Activated naive CD8-positive, alpha-beta T cell treated with anti-CD3 and anti-CD28 coated beads, Interleukin-2, amount 50 U/mL, for 16 hours (primary cell): ENCODE measurements at places on chromosomes 4 and X.

DNA sequence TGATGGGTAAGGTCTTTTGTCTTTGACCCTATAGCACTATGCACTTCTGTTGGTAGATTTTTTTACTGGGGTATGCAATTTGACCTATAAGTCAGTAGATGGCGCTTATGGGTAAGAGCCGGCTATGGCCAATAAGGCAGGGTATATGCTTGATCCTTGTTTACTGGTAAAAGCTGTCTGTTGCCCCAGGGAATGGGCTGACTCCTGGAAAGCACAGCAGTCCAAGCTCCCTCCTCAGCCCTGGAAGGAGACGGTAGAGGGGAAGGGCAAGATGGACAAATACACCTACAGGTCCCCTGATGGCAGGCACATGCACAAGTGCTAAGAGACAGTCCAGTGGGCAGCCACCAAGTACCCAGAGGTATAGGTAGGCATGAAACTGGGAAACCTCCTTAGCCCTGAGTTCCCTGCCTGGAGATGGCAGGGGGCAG, 63.7 kb downstream of the ADAMTS3 start:
- no peak for DNase-seq

GRCh38 chr4:135770505-135770904, 1568.9 kb upstream of the PABPC4L start:
- DNase-seq = no peak

- no peak for DNase-seq
Observed at GRCh38 chr4:86744570-86744969, 104.6 kb downstream of the SLC10A6 start.

GRCh38 chr4:95528388-95528948, 20.3 kb downstream of the UNC5C start:
- DNase-seq = no peak

- no peak for DNase-seq
Observed at GRCh38 chrX:48978226-48978625, 6.6 kb upstream of the KCND1 start.

- no peak for DNase-seq
Observed at GRCh38 chr4:165514739-165515138, 135.9 kb downstream of the CPE start.

DNA sequence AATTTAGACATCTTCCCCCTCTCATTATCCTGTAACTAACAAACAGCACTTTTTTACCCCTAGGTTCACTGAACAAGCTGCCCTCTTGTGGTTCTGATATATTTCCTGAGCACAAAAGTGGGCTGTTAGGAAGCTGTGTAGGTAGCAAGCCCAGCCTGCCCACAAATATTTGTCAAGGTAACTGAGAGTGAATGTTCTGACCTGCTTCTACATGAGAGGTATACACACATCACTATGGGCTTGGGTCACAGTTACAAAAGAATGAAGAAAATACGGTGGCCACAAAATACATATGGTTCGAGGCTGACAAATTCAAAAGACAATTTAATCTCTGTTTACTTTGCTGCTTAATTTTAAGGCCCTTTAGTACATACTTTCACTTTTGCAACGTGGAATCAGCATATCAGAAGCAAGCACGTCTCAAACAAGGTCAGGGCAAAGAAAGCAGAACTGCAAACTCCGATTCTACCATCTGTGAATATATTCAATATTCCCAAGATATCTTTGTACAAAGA, 78.7 kb downstream of the RBM47 start:
- DNase-seq = no peak

DNA sequence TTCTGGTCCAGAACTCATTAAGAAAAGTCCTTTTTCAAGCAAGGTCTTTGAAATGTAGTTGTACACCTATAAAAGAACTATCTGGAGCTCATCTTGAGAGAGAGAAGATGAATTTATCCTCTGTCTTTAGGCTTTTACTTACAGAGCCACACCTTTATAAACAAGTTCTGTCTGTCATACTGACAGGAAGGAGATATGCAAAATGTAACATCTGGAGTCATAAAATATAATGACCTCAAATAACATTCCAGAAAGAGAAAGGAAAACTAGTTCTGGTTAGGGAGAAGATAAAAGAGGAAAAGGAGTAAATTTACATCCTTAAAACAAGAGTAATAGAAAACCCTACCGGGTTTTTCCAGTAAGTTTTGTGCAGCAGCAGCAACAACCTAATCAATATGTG, 1.3 kb downstream of the INPP4B start:
- DNase-seq = no peak

GRCh38 chr4:80249144-80249543, 17.3 kb upstream of the FGF5 start:
- no peak for DNase-seq

DNA sequence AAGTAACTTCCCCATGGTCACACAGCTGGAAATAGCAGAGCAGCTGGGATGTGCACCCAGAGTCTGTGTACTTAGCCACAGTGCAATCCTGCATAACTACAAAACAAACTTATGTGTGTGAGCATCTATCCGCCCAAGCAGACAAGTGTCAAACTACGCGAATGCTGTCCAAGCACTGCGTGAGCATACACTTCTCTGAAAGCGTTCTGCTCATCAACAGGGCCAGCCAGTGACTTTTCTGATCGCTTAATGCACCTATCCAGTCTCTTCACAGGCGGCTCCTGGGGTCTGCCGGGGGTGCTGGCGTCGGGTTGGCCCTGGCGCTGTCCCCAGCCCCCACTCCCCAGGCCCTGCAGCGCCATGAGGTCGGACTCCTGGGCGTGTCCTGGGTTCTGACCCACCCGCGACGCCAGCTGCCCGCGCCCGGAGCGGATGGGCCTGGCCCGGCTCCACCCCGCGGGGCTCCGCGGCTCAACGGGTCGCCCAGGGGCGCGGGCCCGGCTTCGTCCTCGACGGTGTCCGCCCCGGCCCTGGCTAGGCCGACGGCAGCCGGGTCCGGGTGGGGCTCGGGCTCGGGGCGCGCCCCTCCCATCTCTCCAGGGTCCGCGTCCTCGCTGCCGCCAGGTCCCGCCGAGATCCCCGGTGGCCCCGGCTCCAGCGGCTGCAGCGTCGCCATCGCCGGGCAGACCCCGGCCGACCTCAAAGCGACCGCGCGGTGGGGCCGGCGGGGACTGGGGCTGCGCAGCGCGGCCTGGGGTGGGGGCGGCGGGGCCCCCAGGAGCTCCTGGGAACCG, 1.3 kb upstream of the ZNF141 start:
- no peak for DNase-seq

- no peak for DNase-seq
Observed at GRCh38 chr4:16759931-16760582, 138.4 kb downstream of the LDB2 start.

DNA sequence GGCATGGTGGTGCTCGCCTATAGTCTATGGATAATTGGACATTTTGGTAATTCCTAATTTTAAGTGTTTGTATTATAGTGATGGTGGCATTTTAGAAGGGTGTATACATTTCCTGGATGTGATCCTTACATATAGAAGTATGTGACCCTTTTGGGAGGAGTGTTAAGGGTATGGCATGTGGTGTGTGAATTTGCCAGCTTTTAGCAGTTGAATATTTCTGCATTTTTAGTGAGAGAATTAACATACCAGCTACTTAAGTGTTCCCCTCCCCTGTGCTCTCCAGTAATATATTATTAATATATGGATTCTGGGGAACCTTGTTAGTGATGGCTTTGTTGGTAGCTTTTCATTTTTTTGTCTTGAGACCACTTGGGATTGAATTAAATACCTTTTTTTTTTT, 55.3 kb downstream of the STAG2 start:
- no peak for DNase-seq

- no peak for DNase-seq
Observed at GRCh38 chr4:171985129-171985528, 171.9 kb downstream of the GALNTL6 start.

DNA sequence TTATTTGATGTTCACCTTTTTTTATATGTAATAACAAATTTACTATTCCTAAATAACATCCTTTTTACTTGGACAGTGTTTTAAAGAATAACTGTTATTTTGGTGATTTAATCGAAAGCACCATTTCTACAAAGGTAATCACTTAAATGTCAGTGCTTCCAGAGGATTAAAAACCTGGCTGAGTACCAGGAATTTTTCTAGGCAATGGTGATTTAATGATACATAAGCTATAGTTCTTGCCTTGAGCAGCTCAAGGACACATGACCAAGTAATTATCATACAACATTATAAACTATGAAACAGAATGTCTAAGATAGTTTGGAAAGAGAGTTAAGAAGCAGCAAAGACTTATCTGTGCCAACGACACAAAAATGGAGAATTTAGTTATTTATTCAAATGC, 1291.9 kb upstream of the TENM3 start:
- DNase-seq = no peak

DNA sequence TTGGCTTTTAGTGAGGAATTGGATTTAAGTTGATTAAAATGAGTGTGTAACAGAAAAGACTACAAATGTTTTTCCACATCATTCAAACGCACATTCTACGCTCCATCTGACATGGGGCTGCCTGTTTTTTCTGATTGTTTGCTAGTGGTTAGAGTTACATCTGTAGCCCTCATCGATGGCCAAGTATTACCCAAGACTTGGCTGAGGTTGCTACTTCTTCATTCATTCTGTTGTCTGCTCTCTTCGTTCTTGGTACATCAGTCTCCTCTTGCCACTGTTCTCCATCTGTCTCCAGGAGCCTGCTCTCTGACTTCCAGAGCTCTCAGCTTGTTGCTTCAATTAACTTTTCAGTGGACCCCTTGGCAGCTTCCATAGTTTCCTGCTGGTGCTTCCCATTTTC, 1844.6 kb upstream of the TENM3 start:
- DNase-seq = no peak

DNA sequence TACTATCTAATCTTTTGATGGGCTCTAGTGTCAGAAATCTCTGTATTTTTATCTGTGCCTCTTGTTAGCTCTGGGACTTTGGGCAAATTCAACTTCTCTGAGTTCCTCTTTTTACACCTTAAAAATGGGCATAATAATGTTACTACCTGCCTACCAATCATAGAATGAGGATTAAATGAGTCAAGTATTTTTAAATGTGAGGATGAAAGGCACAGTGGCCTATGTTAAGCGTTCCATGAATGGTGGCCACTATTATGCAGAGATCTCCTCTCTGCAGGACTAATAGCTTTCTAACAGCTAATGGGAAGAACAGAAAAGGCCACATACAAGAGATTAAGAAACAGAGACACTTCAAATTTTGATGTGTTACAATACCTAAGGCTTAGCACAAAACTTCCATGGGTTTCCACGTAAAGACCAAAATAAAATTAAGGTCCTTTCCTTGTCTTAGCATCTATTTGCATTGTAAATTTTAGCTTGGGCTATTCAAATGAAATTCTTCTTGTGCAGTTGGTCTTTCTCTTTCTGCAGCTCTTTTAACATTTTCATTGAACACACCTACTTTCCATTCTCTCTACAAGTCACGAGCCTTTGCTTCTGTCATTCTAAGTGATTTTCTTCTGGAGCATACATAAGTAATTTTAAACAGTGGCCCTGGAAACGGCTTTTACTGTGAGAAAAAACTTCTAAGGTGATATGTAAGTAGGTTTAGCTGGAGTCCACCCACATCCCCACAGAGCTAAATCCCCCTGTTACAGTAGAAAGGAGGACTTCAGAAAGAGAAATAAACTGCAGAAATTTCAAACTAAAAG, 117.9 kb upstream of the MED14 start:
- DNase-seq = no peak

- no peak for DNase-seq
Observed at GRCh38 chr4:54384563-54384962, 155.5 kb downstream of the PDGFRA start.

- DNase-seq = no peak
Observed at GRCh38 chr4:101540336-101540735, 193.0 kb upstream of the PPP3CA start.

DNA sequence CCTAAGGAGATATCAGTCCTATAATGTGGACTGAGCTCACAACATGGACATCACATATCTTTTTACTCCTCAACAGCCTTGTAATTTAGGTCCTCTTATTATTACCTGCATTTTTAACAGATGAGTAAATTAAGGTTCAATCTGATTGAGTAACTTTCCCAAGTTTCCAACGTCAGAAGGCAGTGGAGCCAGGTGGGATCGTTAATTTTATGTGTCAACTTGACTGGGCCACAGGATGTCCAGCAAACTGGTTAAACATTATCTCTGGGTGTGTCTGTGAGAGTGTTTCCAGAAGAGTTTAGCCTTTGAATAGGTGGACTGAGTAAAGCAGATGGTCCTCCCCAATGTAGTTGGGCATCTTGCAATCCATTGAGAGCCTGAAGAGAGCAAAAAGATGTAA, 59.0 kb upstream of the SLIT2 start:
- DNase-seq = no peak

DNA sequence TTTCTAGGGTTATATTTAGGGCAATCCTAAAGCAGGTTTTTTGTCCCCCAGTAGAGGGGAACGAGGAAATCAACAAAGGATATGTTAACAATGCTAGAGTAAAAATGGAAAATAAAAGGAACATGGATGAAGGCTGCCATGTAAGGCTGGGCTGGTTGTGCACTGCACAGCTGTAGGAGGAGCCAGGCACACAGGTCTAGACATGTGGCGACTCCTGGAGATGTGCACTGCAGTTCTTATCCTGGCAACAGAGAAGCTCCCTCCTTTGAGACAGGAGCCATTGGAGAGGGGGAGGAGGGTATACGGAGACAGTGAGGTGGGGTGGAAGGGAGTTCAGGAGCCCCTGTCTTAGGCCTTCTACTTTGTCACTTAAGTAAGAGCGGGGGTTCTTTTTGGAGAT, 65.9 kb downstream of the NAT8L start:
- no peak for DNase-seq

- no peak for DNase-seq
Observed at GRCh38 chr4:57211131-57211530, 100.9 kb upstream of the IGFBP7 start.

GRCh38 chr4:92129408-92129994, 174.3 kb upstream of the GRID2 start:
- DNase-seq = no peak

GRCh38 chrX:10926404-10926803, 184.7 kb upstream of the HCCS start:
- DNase-seq = no peak

- DNase-seq = no peak
Observed at GRCh38 chrX:150202641-150203247, 160.4 kb upstream of the MAMLD1 start.

DNA sequence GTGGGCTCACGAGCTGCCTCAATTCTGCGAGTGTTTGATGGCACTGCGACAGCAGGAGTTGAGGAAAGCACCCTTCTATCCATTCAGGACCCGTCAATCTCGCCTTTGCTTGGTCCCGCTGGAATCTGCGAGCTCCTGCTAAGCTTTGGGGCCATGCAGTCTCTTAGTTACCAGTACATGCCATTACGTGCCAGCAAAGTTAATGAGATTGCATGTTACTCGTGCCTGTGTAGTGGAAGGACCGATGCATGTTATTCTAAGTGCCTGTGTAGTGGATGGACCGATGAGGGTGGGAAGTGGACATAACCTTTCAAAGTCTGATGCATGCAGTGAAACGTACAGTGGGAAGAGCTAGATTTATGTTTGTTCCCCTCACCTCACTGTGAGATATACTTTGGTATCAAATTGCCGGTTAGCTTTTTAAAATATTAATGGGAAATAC, 569 bp downstream of the RPS3A start:
- DNase-seq = no peak
